Mucosa of descending colon (tissue), 3 donors: ENCODE measurements at places on chromosomes 2 and 18.

DNA sequence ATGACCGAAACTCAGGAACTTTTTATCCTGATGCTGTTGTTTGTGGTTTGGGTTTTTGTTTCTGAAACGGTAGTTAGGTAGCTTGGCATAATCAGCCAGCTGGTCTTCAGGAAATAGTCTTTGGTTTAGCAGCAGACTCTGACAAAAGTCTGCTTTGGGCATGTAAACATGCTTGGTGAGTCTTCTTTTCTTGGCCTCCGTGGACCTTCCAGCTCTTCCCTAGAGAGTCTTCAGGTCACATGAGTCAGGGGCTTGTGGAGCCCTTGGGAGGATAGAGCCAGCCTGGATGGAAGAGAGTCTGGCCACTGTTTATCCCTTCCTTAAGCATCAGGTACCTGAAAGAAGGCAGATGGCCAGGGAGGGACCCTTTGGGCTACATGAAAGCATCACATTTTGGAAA lies 154.5 kb downstream of the MGAT5 start:
- DNase-seq: no peak

DNA sequence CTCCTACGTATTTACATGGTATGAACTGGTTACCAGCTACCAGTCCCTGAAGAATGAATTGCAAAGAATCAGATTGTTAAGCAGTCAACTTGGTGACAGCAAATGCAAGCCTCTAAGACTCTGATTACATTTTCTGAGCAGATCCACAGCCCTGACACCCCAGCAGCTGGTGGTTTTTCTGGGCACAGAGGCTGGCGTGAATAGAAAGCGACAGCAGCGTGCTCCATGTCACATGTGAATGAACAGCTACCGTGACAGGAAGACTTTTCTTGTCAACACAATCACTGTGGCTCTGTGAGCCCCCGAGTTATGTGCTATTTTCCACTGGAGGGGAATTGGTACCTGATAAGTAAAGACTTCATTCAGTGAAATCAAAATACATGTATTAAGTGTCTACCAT lies 93.2 kb upstream of the CBLN2 start:
- DNase-seq: no peak

- DNase-seq: no peak
These were observed 15.5 kb downstream of the LPIN2 start for GRCh38 chr18:2997429-2997828.

DNA sequence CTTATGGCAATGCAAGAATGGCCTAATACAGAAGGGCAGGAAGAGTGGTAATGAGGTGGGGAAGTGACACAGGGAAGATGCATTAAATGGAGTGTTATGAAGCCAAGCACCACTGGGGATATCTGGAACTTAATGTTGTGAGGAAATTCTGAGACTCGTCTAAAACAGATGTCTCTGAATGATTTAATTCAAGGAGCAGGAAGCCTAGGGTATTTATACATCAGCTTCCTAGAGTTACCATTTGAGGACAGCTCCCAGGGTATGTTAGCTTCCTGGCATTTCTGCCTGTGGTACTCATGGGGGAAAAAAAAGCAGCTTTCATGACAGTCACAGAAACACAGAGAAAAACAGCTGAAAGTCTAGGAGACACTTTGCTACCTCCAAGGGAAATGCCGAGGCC lies 989.5 kb downstream of the CBLN2 start:
- DNase-seq: no peak

GRCh38 chr2:88739985-88740600 lies 48.6 kb downstream of the RPIA start:
- peak; percentile 80 for DNase-seq

GRCh38 chr2:64735504-64735903 lies 81.8 kb upstream of the SERTAD2 start:
- no peak for DNase-seq

GRCh38 chr18:58020567-58021107 lies 23.4 kb upstream of the NEDD4L start:
- no peak for DNase-seq

DNA sequence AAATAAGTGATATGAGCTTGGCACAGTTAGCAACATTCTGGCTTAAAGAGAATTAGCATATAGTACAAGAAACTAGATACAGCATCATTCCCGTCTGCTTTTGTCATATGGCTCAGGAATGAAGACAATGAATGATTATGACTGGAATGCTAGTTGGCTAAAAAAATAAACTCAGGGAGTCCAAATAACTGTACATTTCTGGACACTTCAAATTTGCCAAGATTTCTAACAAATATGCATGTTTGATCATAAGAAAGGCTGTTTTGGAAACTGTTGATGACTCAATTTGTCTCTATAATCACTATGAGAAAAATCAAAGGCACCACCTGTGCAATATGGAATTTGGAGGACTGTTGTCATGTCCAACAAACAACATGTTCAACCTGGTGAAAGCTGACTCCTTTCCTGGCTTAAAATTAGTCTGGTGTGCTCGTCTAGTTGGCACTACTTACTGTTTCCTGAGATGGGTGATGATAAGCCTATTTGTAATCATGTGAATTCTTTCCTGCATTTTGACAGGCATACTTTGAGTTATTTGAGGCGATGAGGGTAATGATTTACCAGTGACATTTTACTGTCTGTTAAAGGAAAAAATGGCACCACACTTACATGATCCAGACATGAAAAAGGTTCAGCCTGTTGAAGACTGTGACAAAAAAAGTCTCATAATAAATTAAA lies 133.9 kb upstream of the CDH20 start:
- DNase-seq: no peak

- DNase-seq: no peak
These were observed 104.8 kb downstream of the NOL10 start for GRCh38 chr2:10584843-10585475.

DNA sequence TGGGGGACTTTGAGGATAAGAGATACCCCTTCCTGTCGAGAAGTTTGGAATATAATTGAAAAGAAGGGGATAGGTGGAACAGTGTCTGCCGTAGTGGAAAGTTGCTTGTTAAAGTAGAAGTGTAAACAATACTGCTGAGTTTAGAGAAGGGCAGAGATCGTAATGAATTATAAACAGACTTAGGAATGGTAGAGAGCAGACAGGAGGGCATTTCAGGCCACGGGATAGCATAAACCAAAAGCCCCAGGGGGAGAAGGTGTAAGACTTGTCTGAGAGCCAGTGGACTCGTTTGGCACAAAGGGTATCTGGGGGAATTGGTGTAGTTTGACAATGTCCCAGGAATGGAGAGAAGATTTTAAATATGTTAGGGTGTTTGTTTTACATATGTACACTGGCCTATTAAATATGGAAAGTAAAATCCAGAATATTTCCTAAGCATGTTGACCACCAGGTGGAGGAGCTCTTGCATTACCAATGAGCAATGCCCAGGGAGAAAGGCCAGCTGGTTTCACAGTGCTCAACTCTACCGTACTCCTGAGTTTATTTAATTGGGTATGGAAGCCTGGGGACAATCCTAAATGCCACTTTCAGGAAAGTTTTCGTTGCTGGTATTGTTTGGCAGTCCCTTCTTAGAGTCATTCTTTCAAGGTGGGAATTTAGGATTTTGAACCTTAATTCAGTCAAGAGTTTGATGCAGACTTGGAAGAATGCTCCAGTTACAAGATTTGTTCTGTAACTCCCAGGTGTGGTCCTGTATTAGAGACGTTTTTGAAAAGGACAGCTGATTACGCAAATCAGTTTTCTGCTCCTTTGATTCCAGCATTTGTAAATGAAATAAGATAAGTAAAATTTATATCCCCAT lies 7.5 kb downstream of the COPS8 start:
- DNase-seq: no peak

- DNase-seq: no peak
These were observed 50.7 kb downstream of the PIK3C3 start for GRCh38 chr18:42005782-42006181.

GRCh38 chr2:224469374-224469964 lies 67.6 kb upstream of the FAM124B start:
- DNase-seq: no peak

- no peak for DNase-seq
These were observed 39.6 kb upstream of the NEMP2 start for GRCh38 chr2:190574169-190574568.

DNA sequence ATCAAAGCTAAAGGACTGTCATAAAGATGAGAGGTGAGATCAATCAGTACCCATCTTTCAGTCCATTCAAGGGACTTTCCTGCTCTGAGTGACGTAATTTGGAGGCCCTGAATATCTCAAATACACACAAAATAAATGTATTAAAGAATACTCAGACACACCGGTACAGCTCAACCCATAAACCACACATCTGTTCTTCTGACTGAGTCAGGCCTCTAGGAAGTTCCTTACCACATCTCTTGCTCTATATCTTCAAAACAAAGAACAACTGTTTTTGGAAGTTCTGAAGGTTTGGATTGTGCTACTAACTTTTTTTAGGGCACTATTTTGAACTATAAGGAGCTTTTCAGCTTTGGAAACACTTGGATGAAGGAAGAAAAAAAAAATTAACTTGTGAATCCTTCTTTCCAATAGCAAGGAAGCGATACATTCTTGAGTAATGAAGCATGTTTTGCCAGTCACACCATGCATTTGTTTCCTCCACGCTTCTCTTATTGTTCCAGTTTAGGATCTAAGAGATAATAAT lies 866.5 kb upstream of the VRK2 start:
- DNase-seq: no peak

DNA sequence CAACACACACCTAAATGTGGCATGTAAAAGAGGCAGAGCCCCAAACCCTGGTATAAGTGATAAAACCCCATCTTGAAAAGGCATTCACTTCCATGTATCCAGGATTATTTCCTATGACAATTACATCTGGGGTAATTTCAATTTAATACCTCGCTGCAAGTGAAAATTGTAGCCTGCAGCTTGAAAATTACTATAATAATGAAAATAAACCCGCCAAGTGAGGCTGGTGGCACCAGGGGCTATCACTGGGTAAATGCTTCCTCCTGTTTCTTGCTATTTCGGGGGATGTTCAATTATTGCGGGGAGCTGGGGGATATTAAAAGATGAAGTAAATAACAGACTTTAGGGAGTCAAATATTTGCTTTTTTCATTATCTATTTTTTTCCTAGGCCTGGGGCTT lies 159.5 kb upstream of the CAPN13 start:
- DNase-seq: no peak

- no peak for DNase-seq
These were observed 1.6 kb downstream of the INHBB start for GRCh38 chr2:120347396-120348060.

GRCh38 chr2:100802066-100802465 lies 17.9 kb upstream of the NPAS2 start:
- DNase-seq: no peak

GRCh38 chr2:8957628-8958027 lies 45.9 kb downstream of the MBOAT2 start:
- DNase-seq: no peak

DNA sequence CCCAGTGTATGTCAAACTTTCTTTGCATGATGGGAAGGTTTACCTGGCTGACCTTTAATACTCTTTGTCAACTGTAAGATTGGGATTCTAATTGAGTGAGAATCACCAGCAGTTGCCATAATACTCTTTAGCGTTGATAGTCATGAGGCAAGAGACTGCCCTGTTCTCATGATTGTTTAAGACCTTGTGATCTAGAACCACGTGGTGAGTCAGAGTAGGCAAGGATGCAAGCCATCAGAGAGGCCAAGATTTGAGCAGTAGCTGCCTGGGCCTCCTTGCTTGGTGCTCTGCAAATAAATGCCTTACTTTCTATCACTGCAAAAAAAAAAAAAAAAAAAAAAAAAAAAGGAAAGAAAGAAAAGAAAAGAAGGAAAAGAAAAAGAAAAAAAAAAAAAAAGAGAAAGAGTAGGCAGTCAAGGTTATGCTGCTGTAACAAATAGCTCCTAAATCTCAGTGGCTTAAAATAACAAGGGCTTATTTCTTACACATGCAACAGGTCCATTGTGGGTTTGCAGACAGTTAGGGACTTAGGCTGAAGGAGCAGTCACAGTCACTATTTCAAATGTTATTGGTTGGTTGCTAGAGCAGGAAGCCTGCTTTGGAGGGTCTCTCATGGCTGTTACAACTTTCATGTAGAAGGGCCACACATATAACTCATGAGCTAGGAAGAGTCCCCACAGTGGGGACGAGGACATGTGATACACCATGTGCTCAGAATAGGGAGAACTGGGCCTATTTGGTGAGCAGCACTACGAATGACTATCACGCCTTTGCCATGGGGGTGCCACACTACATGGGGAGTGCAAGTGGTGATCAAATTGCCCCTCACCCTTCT lies 21.7 kb downstream of the IL1R2 start:
- no peak for DNase-seq

DNA sequence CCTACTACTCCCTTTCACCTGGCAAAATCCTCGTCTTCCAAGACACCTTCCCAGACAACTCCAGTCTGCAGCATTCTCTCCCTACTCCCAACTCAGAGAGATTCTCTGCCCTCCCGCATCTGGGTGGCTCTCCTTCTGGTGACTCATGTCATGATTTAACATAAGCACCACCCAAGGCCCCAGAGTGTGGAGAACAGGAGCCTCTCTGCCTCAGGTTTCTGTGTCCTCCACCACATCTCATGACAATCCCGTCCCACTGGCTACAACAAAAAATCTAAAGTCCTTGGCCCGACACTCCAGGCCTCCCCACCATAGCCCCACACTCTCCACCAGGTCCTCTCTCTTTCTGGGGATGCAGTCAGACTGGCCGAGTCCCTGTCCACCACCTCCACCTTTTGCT lies 197.1 kb downstream of the BCL11A start:
- no peak for DNase-seq

DNA sequence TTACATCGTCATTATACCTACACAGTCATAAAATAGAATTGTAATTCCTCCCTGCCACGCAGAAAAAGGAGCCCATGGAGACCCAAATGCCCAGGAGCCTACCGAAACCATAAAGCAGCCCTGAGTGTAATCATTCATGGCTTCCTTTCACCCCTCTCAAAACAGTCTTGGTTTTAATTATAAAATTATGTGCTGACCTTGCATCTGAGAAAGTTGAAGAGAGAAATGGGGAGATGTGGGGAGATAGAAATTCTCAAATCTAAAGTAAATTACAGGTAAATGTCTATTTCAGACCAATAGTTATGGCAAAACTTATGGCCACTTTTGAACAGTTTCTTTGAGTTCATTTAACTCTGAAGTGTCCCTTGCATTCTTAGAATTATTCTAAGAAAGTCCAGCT lies 1068.8 kb downstream of the BCL11A start:
- no peak for DNase-seq

- no peak for DNase-seq
These were observed 43.4 kb upstream of the ANKRD62 start for GRCh38 chr18:12049978-12050811.
